Breast epithelium (tissue), 4 donors: ENCODE measurements at places on chromosomes 6 and 20. TPM values are rescaled to one million over a fixed set of nuclear protein-coding genes. Genes with fewer than 3 reads are reported as not detected.

Gene FAM83C
- 0.15 TPM for total RNA-seq

Gene UBE2C
- total RNA-seq, result 5.9 TPM

Gene KCNG1
- total RNA-seq, result not detected

Gene MAS1
- total RNA-seq, result not detected

Gene DEFB126
- total RNA-seq, result not detected

Gene VSX1
- not detected for total RNA-seq

Gene LKAAEAR1
- not detected for total RNA-seq

Gene SNX5
- total RNA-seq, result 96.7 TPM

Gene ZSCAN31
- 19.3 TPM for total RNA-seq

Gene BMP5
- total RNA-seq, result 5.1 TPM

Gene FOXS1
- total RNA-seq, result 0.98 TPM

Gene SRMS
- total RNA-seq, result 0.59 TPM

Gene TNF
- 0.33 TPM for total RNA-seq

Gene EYS
- 2.9 TPM for total RNA-seq

Gene TRIM31
- not detected for total RNA-seq

Gene TMEM14B
- 65.7 TPM for total RNA-seq

Gene HDAC2
- total RNA-seq, result 66.5 TPM

- no peak for DNase-seq
- H3K4me1 ChIP-seq, result no peaks in the 10 kb centered on the region
Measured at GRCh38 chr6:131471331-131471730, 101.7 kb upstream of the ARG1 start.

GRCh38 chr6:94272327-94272726 is 853.0 kb upstream of the EPHA7 start:
- DNase-seq, result no peak
- H3K4me3 ChIP-seq, result no peak overlapping the region
- H3K4me1 ChIP-seq, result no peaks in the 10 kb centered on the region
- no peak overlapping the region for H3K27ac ChIP-seq
- H3K27me3 ChIP-seq, result no peaks in the 10 kb centered on the region

GRCh38 chr6:130931683-130932082 is 104.5 kb downstream of the SMLR1 start:
- no peak overlapping the region for H3K4me3 ChIP-seq
- no peaks in the 10 kb centered on the region for H3K36me3 ChIP-seq
- DNase-seq, result no peak
- H3K4me1 ChIP-seq, result no peaks in the 10 kb centered on the region
- H3K27ac ChIP-seq, result no peak overlapping the region

- H3K36me3 ChIP-seq, result no peaks in the 10 kb centered on the region
- DNase-seq, result no peak
- no peaks in the 10 kb centered on the region for H3K4me1 ChIP-seq
- no peak overlapping the region for H3K27ac ChIP-seq
- no peak overlapping the region for H3K4me3 ChIP-seq
Measured at GRCh38 chr6:114010540-114010939, 39.6 kb upstream of the HDAC2 start.

GRCh38 chr6:57182017-57182432 is 9.9 kb downstream of the BAG2 start:
- H3K27ac ChIP-seq, result no peak overlapping the region
- no peak overlapping the region for H3K4me3 ChIP-seq
- no peaks in the 10 kb centered on the region for H3K36me3 ChIP-seq
- no peaks in the 10 kb centered on the region for H3K27me3 ChIP-seq

- H3K4me3 ChIP-seq, result no peak overlapping the region
- H3K4me1 ChIP-seq, result no peaks in the 10 kb centered on the region
- H3K27me3 ChIP-seq, result no peaks in the 10 kb centered on the region
- H3K36me3 ChIP-seq, result no peaks in the 10 kb centered on the region
Measured at GRCh38 chr6:88566746-88567534, 396.5 kb downstream of the RNGTT start.

DNA sequence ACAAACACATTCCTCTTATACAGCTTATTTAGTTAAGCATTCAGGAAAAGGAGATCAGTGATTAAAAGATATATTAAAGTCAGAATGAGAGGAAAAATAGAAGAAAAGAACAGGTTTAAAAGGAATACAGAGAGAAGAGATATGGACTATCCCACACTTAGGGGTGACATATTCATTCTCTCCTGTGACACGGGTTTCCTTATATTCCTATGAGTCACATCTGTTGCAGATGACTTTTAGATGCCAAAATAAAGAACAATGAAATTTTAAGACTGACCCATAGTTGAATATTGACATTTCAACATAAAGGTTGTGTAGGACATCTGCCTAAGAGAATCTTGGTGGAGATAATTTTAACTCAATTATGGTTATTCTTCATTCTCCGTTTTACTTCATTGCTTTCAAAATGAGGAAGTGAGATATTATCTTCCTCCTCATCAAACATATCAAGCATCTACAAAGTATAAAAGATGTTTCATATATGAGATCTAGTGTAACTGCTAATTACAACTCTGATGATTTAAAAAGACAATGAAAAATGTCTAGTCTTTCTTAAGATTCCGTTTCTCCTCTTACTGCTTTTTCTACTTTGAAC is 1336.7 kb upstream of the CITED2 start:
- no peaks in the 10 kb centered on the region for H3K27me3 ChIP-seq
- H3K4me1 ChIP-seq, result no peaks in the 10 kb centered on the region

GRCh38 chr20:17616480-17617211 is 46.8 kb downstream of the DSTN start:
- no peaks in the 10 kb centered on the region for H3K36me3 ChIP-seq
- peaks cover 2% of the 10 kb centered on the region for H3K4me1 ChIP-seq
- DNase-seq, result no peak

- H3K27me3 ChIP-seq, result no peaks in the 10 kb centered on the region
- no peak for DNase-seq
- no peaks in the 10 kb centered on the region for H3K36me3 ChIP-seq
- H3K4me1 ChIP-seq, result no peaks in the 10 kb centered on the region
Measured at GRCh38 chr6:127391094-127391953, 47.9 kb upstream of the ECHDC1 start.

DNA sequence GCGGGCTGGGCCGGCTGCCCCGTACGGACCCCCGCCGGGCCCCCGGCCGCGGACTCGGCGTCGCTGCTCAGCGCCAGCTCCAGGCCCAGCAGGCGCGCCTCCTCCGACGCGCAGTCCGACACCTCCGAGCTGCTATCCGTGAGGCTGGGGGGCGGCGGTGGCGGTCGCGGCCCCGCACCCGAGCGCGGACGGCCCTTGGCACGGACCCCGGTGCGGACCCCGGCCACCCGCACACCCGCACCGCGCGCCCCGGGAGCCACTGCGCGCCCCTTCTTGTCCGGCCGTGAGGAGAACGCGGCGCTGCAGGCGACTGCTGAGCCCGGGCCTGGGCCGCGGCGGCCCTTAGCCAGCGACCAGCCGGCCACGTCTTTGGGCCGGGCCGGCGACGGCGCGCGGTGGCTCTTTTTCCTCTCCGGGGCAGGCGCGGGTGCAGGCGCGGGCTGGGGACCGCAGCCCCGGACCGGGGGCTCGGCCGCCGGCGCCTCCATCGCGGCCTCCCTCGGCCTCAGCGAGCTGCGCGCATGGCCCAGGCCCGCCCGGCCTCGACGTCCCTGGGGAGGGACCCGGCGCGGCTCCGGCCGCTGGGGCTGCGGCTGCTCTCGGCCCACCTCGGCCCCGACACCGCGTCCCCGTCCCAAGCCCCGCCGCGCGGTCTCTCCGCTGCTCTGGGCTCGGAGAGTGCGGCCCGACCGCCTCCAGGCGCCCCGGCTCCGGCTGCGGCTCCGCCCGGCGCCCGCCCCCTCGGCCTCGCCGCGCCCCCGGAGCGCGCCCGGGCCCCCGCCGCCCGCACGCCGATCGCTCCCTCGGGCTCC is 12.9 kb upstream of the TLDC2 start:
- no peaks in the 10 kb centered on the region for H3K36me3 ChIP-seq
- peaks cover 7% of the 10 kb centered on the region for H3K4me1 ChIP-seq
- peak overlapping the region; percentile 96 for H3K4me3 ChIP-seq
- H3K27ac ChIP-seq, result peak overlapping the region; percentile 91
- H3K27me3 ChIP-seq, result no peaks in the 10 kb centered on the region

DNA sequence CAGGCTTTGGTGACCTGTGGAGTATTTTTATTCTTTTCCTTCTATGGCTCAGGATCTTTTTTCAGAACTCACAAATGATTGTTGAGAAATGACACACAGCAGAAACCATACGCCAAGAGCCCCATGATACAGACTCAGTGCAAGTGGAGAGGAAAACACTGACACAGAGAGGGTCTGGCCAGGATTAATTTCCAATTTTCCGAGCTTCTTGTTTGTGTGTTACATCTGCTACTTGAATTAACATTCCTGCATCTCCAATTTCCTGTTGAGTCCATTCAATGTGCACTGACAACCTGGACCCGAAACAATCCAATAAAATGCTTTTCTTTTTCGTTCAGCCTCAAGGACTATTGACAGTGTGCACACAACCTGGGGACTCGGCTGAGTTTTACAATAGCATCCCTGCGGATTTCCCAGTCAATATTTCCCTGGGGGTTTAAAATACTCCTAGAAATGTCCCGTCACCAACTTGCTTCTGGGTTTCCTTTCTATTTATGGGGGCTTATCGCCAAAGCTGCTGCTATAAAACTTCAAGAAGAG is 4.9 kb upstream of the MLN start:
- no peaks in the 10 kb centered on the region for H3K36me3 ChIP-seq
- no peak overlapping the region for H3K4me3 ChIP-seq
- no peaks in the 10 kb centered on the region for H3K4me1 ChIP-seq
- no peak overlapping the region for H3K27ac ChIP-seq
- H3K27me3 ChIP-seq, result no peaks in the 10 kb centered on the region

- H3K27me3 ChIP-seq, result no peaks in the 10 kb centered on the region
- no peak for DNase-seq
- H3K36me3 ChIP-seq, result no peaks in the 10 kb centered on the region
- H3K27ac ChIP-seq, result no peak overlapping the region
- no peaks in the 10 kb centered on the region for H3K4me1 ChIP-seq
- H3K4me3 ChIP-seq, result no peak overlapping the region
Measured at GRCh38 chr6:69487688-69488087, 309.1 kb downstream of the LMBRD1 start.

DNA sequence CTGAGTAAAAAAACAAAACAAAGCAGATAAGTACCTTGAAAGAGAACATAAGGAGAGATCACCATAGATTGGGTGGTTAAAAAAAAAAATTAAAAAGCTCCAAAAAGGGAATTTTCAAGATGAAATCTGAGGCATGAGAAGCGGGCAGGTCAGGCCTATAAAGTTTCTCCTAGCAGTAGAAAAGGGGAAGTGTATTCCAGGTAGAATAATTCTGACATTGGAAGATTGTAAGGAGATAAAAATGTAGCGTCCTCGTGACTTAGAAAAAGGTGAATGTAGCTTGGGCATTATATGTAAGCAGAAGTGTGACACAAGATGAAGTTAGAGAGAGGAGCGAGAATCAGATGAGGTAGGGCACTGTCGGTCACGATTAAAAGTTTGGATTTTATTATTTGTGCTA is 9.1 kb upstream of the ADGRB3 start:
- H3K4me1 ChIP-seq, result no peaks in the 10 kb centered on the region
- H3K27ac ChIP-seq, result no peak overlapping the region
- no peaks in the 10 kb centered on the region for H3K36me3 ChIP-seq
- no peak overlapping the region for H3K4me3 ChIP-seq
- no peaks in the 10 kb centered on the region for H3K27me3 ChIP-seq

DNA sequence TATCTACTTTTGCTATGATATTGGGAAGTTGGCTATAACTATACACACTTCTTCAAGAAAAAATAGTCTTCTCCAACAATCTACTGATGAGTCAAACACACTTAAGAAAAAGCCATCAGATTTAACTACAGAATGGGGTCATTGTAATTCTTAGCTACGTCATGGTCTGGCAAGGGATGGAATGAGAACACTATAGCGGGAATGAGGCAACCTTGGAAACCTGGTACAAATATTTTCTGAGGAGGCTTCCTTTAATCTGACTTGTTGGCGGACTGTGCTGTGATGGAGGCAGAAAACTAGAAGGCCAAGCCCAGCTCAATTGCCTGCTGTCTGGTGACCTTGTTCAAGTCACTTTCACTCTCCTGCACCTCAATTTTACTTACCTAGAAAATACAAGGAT is 586.8 kb upstream of the JAG1 start:
- H3K4me3 ChIP-seq, result no peak overlapping the region
- no peak overlapping the region for H3K27ac ChIP-seq
- DNase-seq, result no peak
- no peaks in the 10 kb centered on the region for H3K27me3 ChIP-seq

- no peaks in the 10 kb centered on the region for H3K36me3 ChIP-seq
- H3K27ac ChIP-seq, result no peak overlapping the region
- no peak for DNase-seq
- H3K27me3 ChIP-seq, result no peaks in the 10 kb centered on the region
- H3K4me3 ChIP-seq, result no peak overlapping the region
- no peaks in the 10 kb centered on the region for H3K4me1 ChIP-seq
Measured at GRCh38 chr6:74642101-74642500, 563.8 kb downstream of the COL12A1 start.

- no peak overlapping the region for H3K27ac ChIP-seq
- no peaks in the 10 kb centered on the region for H3K4me1 ChIP-seq
- H3K4me3 ChIP-seq, result no peak overlapping the region
Measured at GRCh38 chr6:2865694-2866151, 24.1 kb upstream of the SERPINB1 start.

GRCh38 chr6:1327630-1328029 is 15.7 kb downstream of the FOXQ1 start:
- no peaks in the 10 kb centered on the region for H3K4me1 ChIP-seq
- no peak overlapping the region for H3K27ac ChIP-seq
- no peak for DNase-seq
- H3K4me3 ChIP-seq, result no peak overlapping the region
- H3K36me3 ChIP-seq, result no peaks in the 10 kb centered on the region
- H3K27me3 ChIP-seq, result no peaks in the 10 kb centered on the region

GRCh38 chr6:170093658-170094596 is 197.0 kb downstream of the DLL1 start:
- no peaks in the 10 kb centered on the region for H3K4me1 ChIP-seq
- no peak overlapping the region for H3K4me3 ChIP-seq
- H3K27me3 ChIP-seq, result no peaks in the 10 kb centered on the region
- no peaks in the 10 kb centered on the region for H3K36me3 ChIP-seq
- H3K27ac ChIP-seq, result no peak overlapping the region

DNA sequence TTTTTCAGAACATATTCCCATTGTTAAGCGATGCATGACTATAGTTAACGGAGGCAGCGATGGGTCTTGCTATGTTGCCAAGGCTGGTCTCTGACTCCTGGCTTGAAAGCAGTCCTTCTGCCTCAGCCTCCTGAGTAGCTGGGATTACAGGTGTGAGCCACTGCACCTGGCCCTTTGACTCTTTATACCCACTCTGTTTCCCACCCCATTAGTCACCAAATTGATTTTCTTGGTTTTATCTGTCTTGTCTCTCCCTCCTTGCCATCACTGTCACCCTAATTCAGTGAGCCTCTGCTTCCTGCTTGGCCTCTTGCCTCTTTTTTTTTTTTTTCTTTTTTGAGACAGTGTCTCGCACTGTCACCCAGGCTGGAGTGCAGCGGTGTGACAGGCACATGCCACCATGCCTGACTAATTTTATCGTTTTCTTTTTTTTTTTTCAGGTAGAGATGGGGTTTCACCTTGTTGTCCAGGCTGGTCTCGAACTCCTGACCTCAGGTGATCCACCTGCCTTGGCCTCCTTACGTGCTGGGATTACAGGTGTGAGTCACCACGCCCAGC is 31.3 kb downstream of the ZFAND3 start:
- no peaks in the 10 kb centered on the region for H3K27me3 ChIP-seq
- H3K4me1 ChIP-seq, result no peaks in the 10 kb centered on the region
- no peak overlapping the region for H3K27ac ChIP-seq
- no peak for DNase-seq

GRCh38 chr6:144519426-144519825 is 234.3 kb downstream of the UTRN start:
- peaks cover 15% of the 10 kb centered on the region for H3K36me3 ChIP-seq
- H3K27ac ChIP-seq, result no peak overlapping the region
- no peak overlapping the region for H3K4me3 ChIP-seq

- no peak overlapping the region for H3K4me3 ChIP-seq
- no peak for DNase-seq
- no peak overlapping the region for H3K27ac ChIP-seq
- no peaks in the 10 kb centered on the region for H3K36me3 ChIP-seq
- H3K27me3 ChIP-seq, result no peaks in the 10 kb centered on the region
Measured at GRCh38 chr20:57856658-57857057, 146.8 kb upstream of the PMEPA1 start.
